ENCODE measurements at places on chromosomes 2 and 18.

GRCh38 chr2:64268330-64269048 is 124.3 kb upstream of the PELI1 start:
- no peak for DNase-seq

DNA sequence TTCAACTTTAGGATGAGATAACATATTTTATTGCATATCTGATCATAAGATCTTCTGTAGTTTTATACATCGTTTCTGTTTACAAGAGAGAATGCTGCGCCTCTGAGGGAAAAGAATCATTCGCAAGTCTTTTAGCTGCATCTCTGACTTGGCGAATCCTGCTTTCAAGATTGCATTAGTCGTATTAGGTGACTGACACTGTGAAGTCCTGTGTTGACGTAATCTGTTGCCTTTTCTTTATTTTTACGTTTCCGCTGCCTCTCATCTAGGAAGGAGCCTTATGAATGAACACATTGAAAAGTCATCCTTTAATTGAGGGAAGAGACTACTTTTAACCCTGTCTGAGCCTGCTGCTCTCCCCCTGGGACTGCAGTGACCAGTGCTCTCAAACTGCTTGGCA is 101.5 kb downstream of the LDLRAD4 start:
- no peak for DNase-seq

DNA sequence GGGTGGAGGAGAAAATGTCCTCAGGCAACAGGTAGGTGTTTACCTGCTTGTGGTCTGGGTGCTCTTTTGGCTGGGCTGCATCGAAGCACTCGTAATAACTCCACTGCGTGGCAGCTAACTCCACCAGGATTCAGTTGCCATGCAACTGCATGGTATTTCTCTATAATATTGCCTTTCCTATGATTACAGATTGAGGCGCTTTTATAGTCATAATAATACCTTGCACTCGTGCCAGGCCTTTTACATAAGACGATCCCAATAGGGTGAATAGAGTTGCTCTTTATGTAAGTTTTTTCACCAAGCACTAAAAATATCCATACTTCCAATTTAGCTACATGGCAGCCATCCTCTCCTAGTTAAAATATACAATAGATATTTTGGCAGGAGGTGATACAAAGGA is 19.7 kb upstream of the NYAP2 start:
- DNase-seq, result no peak

DNA sequence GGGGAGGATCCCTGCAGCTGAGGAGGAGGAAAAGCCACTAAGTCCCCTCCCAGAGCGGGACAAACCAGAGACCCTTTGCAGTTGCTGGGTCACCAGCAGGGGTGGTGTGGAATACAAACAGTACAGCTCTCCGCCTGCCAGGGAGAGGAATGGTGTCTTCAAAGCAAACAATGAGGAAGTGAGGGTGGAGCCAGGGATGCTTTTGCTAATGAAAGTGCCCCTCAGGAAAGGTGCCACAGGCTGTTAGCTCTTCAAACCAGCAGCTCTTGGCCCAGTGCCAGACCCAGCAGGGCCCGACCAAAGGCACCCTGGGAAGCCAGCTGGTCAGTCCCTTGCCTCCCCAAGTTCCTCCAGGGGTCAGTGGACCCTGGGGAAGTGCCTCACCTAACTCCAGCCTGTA is 102.8 kb downstream of the HIBCH start:
- DNase-seq, result no peak

DNA sequence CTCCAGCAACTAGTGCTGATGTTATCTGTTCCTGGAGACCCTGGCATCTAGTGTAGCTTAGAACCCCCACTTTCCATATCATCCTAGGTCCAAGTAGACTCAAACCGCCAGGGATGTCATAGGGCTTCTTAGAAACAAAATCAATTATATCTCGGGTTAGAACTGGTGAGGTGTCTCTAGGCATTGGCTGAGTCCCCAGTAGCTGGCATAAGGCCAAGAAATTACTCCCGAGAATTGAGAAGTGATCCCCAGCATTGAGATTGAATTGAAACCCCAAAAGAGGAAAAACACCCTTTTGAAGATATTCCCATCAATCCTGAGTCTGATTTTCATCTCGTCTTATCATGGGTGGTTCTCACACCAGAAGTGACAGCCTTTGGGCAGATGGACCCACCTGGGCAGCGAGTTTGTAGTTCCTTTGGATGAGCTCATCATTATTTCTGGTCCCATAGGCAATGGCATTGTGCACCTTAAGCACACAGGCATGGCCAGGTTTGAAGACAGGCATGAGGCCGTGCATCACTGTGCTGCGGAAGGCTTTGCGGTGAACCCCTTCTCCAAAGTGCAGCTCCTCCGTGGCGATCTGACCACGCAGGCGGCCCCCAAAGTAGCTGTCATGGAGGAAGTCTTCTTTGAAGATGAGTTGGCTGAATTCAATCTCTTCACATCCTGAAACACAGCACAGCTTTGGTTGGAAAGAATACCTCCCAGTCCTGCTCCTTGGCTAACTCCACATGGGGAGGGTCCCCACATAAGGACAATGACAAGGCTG is 112.2 kb downstream of the ALPK2 start:
- DNase-seq, result no peak

- DNase-seq, result no peak
Observed at GRCh38 chr2:217742276-217742675, 260.5 kb downstream of the TNS1 start.

DNA sequence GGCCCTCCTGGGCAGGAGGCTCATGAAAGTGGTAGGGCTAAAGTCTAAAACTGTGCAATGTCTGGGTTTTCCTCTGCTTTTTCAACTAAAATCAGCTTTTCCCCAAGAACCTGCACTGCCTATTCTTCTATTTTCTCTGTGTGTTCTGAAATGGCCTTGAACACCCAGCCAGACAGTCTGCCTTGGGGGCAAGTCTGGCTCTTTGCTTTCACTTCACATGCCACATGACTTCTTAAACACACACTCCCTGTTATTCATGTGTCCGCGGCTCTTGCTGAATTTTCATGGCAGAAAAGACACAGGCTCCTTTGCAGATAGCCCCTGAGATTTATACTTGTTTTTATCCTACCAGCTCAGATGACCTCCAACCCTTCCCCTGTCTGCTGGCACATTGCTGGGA is 10.6 kb upstream of the RPIA start:
- no peak for DNase-seq

- no peak for DNase-seq
Observed at GRCh38 chr2:199659207-199659606, 191.8 kb downstream of the FTCDNL1 start.

GRCh38 chr2:54569745-54570301 is 113.7 kb downstream of the SPTBN1 start:
- no peak for DNase-seq

GRCh38 chr2:153939124-153939796 is 67.5 kb downstream of the GALNT13 start:
- no peak for DNase-seq

- no peak for DNase-seq
Observed at GRCh38 chr2:187419808-187420207, 28.2 kb downstream of the CALCRL start.

DNA sequence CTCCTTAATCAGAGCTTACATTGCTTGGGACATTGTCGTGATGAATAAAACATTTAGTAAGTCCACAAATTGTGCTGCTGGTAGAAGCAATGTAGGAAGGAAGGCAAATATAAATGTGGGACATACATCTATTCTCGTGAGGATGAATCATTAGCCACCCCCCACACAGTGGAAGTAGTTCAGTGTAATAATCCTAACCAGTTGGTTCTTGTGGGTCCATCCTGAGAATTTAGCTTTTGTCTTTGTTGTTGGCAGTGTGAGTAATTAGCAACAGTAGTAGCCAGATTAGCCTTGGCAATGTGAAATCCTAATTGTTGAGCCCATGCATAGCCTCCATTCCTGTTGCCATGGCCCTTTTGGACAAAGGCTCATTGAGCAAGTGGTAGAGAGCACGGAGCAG is 532.1 kb downstream of the FBXO15 start:
- no peak for DNase-seq

- no peak for DNase-seq
Observed at GRCh38 chr2:155830351-155830750, 502.2 kb downstream of the NR4A2 start.

DNA sequence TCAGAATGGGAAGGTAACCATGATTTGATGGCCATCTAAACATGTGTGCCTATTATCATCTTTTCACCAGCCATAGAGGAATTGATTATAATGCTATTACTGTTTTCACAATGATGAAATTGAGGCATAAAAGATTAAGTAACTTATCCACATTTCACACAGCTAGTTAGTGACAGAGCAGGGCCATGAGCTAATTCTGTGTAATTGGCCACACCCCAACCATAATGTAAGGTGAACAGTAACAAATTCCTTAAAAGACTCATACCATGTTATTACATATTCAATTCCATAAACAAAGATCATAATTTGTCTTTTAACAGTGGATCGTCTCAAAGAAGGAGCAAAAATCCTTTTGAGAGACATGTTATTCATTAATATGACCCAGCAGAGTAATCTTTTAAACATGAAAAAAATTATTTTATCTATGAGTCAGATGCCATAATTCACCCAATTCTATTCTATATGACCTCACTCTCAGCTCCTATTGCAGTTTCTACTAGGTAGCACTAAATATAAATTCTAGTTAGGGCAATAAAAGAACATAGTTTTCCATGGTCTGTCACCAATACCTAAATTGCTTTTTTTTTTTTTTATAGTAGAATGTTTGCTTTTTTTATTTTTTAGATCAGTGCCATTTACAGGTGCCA is 475.8 kb upstream of the SLC39A10 start:
- DNase-seq, result no peak

DNA sequence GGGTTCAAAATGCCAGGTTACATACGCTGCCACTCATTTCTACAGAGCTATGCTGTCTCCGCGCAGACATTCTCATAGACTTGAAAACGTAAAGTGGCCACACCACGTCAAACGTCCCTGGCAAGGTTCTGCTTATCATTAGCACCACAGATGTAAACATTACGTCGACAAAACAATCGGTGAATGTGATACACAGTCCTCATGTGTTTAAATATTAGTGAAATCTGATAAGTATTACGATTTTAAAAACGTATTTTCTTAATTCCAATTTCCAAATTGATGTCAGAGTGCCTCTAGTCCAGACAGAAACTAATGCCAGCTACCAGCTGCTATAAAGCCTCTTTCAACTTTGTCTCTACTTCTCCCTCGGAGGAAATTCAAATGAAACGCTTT is 1.2 kb downstream of the STK17B start:
- no peak for DNase-seq

- DNase-seq, result peak; percentile 43
Observed at GRCh38 chr2:98385050-98385699, 38.9 kb downstream of the CNGA3 start.

DNA sequence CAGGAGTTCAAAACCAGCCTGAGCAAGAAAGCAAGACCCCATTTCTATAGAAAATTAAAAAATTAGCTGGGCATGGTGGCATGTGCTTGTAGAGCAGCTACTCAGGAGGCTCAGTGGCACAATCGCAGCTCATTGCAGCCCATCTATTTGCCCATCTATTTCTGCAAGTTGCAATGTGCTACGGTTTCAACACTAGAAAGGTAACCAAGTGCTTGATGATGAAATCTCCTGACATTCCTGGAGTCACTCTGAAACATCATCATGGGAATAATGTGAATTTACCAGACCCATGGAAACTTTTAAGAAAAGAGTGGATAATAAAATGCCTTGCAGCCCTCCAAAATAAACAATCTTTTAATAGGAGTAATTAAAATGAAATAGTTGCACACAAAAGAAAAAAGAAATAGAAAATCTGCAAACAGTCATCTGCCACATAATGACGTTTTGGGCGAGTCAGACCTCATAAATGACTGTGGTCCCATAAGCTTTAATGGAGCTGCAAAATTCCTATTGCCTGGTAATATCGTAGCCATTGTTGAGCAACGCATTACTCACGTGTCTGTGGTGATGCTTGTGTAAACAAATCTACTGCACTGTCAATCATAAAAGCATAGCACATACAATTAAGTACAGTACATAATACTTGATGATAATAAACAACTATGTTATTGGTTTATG is 46.6 kb upstream of the AMMECR1L start:
- no peak for DNase-seq

All from activated T-helper 1 cell treated with anti-CD3 and anti-CD28 coated beads, Interleukin-2, amount 50 U/mL, for 16 hours (primary cell).